NCI-H2081 treated with DMSO at 0.1 percent for 48 hours (cell line): ENCODE measurements at places on chromosomes 13 and 19.
A peak's percentile ranks its signal among the peaks of the same experiment; 100 is the strongest.

DNA sequence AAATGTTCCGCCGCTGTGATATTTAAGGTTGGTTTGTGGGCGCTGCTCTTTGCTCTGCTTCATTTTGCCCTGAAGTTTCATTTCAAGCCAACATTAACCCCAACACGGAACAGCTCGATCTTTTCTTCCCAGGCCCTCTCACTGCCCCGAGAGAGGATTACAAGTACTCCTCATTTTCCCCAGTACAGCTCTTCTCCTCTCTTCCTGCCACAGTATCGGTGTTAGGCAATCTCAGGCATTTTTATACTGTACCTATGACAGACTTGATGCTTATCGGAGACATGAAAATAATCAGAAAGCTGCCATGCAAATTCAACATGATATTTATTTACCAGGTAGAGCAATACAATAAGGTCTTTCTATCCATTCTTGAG lies 1.3 kb upstream of the EDNRB start:
- DNase-seq: no peak

GRCh38 chr13:83692800-83693199 lies 189.5 kb downstream of the SLITRK1 start:
- DNase-seq: no peak

GRCh38 chr13:20344836-20345490 lies 112.8 kb upstream of the GJB6 start:
- no peak for DNase-seq

DNA sequence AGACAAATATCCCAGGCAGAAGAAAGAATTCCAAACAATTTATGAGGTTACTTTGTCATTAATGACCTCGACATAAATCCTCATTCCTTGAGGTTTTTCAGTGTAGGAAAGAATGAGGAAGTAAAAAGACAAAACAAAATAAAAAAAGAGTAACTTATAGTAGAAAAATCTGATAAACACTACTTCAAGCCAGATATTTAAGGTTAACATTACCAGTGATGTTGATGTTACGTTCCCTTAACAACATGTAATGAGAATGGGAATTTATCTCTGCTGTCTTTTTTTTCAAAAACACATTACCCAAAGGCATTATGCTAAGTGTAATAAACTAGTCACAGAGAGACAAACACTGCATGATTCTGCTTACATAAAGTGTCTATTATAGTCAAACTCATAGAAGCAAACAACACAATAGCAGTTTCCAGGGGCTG lies 935.1 kb downstream of the SLITRK1 start:
- DNase-seq: no peak

GRCh38 chr19:17687857-17688784 lies at the start of gene UNC13A:
UNC13A (minus strand) TSS chr19:17688354; CDS start chr19:17688199, 155 bp downstream.
- DNase-seq: no peak

DNA sequence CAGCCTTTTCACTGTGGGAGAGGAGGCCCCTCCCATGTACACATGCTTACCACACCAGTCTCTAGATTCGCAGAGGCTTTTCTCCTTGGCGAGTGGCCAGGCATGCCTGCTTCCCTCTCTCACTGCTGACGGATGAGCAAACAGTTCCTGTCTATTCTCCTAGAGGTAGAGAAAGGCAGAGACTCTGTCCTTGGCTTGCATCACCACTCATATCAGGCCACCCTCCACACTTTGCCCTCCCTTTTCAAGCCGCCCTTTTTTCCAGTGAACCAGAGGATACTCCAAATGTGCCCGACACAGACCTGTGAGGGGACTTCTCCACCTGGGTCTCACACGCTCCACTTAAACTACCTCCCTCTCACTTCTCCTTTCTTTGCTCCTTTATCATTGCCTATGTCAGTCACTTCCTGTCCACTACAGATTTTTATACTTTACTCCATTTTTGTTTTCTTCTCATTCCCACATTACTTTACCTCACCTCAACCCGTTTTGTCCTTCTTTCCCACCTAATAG lies 284.6 kb downstream of the DNAJC15 start:
- DNase-seq: peak; percentile 52

GRCh38 chr13:48500652-48501197 lies 32.2 kb downstream of the RCBTB2 start:
- no peak for DNase-seq

DNA sequence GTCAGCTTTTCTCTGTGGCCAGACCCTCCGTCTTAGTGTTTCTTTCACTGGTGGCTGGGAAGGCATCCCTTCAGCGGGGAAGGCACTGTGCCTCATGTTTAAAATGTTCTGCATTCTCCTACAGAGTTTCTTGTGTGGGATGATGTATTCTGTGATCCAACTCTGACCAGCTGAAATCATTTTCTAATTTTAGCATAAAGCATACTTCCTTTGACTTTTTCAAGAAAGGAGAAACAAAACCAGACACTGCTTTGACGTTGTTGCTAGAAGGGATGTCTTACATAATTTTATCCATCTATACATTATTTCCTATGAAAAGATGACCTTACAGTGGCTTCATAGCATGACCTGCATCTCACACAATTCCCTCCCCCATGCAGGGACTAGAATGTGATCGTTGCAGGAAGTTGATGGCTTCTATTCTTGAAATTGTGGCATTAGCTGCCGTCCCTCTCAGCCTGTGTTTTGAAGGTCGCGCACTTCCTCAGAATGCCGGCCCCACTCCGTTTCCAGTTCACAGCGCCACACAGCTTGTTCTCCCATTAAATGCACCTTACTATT lies 38.6 kb upstream of the TEX29 start:
- DNase-seq: no peak

GRCh38 chr13:113741191-113741668 lies 17.8 kb upstream of the TMEM255B start:
- DNase-seq: no peak

DNA sequence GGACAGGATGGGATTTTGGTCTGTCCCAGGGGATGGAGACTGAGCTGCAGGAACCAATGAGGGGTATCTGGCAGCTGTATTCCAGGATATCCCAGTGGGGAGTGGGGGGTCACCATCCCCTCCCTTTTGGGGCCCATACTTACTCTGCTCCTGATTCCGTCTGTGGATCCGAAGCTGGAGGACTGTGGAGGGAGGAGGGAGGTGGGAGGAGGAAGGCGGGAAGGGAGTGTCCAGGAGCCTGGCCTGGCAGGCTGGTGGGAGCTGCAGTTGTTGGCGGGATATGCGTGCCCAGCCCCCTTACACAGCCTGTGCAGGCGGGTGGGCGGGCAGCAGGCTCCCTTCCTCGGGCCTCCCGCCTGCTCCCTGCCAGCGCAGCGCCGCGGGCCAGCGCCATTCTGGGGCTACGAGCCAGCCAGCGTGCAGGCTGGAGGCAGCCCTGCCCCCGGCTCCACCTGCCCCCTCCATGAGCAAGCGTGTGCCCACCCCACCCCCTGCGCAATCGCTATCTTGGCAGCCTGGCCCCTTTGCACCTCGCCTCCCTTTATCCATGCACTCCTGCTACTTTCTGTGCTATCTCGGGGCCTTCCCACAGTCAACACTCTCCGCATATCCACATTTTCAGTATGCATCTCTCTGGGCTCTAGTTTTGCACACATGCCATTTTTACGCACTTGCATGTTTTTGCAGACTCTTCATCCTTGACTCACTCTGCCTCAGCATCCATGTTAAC lies 2.8 kb downstream of the MAMSTR start:
- no peak for DNase-seq

GRCh38 chr19:19697589-19697988 lies 28.9 kb downstream of the ZNF101 start:
- DNase-seq: no peak

- no peak for DNase-seq
These were observed 42.0 kb downstream of the MRPL57 start for GRCh38 chr13:21218351-21219035.
